ENCODE measurements at places on chromosomes 11 and 22.

DNA sequence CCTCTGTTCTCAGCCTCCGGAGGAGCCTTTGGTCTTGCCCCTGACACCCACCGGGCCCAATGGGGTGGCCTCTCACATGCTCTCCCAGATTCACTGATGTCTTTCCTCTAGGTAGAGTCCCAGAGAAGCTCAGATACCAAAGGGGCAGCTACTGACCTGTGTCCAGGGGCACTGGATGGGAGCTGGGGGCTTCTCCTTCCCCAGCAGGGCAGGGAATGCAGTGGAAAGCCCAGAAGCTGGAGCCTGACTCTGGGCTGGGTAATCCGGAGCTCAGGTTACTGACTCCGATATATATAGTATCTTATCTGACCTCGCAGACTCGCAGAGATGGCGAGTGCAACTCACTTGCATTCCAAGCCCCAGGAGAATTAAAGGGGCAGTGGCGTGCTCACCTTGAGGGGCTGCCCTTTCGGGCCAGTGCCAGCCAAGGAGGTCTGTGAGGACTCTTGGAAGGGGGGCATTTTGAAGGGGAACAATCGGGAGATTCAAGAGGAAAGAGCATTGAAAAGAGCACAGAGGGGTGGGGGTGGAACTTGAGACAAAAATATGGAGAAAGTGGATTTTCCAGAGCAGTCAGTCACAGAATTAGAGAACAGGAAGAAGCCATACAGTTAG, 2.5 kb downstream of the USP2 start:
- peaks cover 11% of the 10 kb centered on the region for H3K4me1 ChIP-seq
- no peaks in the 10 kb centered on the region for H3K27me3 ChIP-seq
- no peak for DNase-seq
- H3K36me3 ChIP-seq = no peaks in the 10 kb centered on the region
- no peak overlapping the region for H3K27ac ChIP-seq

- H3K36me3 ChIP-seq = no peaks in the 10 kb centered on the region
- no peaks in the 10 kb centered on the region for H3K27me3 ChIP-seq
- DNase-seq = no peak
Measured at GRCh38 chr11:45252134-45252856, 33.8 kb downstream of the SYT13 start.

DNA sequence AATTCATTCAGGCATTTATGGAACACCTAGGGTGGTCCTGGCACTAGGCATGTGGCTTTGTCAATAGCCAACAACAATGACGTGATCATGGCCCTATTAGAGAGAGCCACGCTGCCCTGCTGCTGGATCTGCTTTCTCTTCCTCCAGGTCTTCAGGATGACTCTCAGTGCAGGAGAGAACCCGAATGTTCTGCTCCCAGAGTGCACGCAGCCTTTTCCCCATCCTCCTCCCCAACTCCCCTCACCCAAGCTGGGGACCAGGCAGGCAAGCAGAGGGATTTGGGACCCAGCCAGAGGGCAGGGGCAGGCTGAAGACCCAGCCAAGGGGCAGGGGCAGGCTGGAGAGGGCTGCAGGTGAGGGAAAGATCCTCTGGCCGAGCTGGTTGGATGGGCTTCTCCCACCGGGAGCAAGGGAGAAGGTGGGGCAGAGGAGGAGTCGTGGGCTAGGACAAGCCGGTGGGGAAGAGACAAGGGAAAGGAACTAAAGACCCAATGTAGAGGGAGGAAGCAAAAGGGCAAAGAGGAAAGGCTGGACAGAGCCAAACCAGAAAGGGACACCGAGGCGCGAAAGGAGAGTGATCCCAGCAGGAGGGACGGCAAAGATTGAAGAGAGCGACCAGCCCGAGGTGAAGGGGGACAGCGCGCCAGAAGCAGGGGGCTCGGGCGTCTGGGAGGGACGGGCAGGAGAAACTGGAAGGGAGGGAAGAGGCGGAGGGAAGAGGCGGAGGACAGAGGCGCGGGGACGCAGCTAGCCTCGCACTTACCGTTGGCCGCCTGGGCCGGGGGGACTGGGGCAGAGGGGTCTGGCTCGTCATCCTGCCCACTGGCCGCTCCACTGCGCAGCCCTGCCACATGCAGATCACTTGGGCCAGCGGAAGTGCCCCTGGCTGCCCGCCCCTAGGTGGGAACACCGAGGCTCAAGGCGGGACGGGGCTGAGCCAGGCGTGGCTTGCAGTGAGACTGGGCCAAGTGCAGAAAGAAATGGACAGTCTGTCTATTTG, at the start of gene KCTD14:
Gene KCTD14, minus strand, starts transcription at position 880 of the 1,000 bp plus-strand sequence. Its CDS starts 27 bp downstream, at position 853.
- DNase-seq = peak; percentile 29
- H3K36me3 ChIP-seq = no peaks in the 10 kb centered on the region
- no peaks in the 10 kb centered on the region for H3K27me3 ChIP-seq
- H3K4me3 ChIP-seq = peak within 1 kb of the TSS; percentile 40
- H3K4me1 ChIP-seq = no peaks in the 10 kb centered on the region
- H3K27ac ChIP-seq = no peak within 1 kb of the TSS

DNA sequence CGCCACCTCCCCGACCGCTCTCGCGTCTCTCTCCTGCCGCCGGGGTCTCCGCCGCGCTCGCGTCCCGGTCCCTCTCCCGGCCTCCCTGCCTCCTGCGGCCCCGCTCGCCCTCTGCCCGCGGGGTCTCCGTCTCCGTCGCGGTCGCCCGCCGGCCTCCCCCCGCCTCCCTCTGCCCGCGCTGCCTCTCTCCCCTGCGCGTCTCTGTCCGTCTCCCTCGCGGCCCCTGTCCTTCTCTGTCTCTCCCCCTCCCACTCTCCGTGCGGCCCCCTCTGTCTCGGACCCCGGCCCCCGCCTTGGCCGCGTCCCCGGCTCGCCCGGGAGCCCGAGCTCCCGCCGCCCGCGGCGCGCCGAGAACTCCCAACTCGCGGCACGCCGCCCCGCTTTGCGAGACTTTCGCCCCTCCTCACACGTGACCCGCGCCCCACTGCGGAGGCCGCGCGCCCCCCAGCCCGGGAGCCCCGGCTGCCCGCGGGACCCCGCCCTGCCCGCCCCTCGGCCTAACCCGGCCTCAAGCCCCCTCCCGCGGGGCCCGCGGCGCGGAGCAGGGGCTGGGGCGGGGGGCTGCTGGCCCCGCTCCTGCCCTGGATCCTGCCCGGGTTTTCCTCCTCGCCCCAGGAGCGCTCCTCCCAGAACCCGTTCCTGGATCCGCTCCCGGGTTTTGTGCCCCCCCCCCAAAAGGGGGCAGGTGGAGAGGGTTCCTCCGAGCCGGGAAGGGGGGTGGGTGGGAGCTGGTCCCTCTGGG, 702 bp upstream of the KCNJ4 start:
- peaks cover 16% of the 10 kb centered on the region for H3K4me1 ChIP-seq
- H3K27ac ChIP-seq = no peak overlapping the region
- H3K27me3 ChIP-seq = peaks cover 13% of the 10 kb centered on the region
- peak overlapping the region; percentile 7 for H3K4me3 ChIP-seq
- no peak for DNase-seq
- no peaks in the 10 kb centered on the region for H3K36me3 ChIP-seq
